Fibroblast of skin of back (primary cell): ENCODE measurements at places on chromosomes 1 and 21.

- DNase-seq: no peak
These were observed 48.5 kb upstream of the ZNF644 start for GRCh38 chr1:91070298-91070697.

GRCh38 chr1:210792250-210793102, 341.5 kb downstream of the KCNH1 start:
- DNase-seq: peak; percentile 92

GRCh38 chr1:82690411-82690810, 889.7 kb downstream of the ADGRL2 start:
- DNase-seq: no peak

DNA sequence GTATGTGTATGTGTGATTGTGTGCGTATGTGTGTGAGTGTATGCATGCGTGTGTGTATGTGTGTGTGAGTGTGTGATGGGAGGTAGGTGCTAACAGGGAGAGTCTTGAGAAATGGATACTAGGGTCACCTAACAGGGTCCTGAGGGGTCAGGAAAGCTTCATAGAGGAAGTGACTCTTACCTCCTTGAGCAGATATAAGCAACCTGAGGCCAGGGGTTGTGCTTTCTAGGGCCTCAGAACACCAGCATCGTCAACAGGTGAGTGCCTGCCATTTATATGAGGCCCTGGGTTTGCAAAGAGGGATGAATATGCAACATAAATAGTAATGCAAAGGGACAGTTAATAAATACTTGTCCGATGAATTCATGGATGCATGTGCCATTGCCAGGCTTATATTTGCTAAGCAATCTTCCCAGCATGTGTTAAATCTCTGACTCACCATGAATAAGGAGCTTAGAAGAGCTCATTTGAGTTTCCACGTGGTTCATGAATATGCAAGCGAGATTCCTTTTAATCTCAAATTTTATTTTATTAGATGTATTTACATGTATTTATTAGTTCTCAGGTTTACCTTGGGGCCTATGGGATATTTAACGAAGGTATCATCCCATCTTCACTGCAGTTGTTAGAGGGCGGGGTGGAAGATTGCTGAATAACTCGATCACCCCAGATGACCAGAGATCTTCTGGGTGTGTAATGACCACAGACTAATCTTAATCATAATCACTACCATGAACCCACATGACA, 438.3 kb downstream of the CAMTA1 start:
- DNase-seq: peak; percentile 92

GRCh38 chr1:91742848-91743292, 143.1 kb downstream of the TGFBR3 start:
- DNase-seq: peak; percentile 21

- DNase-seq: no peak
These were observed 377.2 kb downstream of the SEC16B start for GRCh38 chr1:177592624-177593023.

DNA sequence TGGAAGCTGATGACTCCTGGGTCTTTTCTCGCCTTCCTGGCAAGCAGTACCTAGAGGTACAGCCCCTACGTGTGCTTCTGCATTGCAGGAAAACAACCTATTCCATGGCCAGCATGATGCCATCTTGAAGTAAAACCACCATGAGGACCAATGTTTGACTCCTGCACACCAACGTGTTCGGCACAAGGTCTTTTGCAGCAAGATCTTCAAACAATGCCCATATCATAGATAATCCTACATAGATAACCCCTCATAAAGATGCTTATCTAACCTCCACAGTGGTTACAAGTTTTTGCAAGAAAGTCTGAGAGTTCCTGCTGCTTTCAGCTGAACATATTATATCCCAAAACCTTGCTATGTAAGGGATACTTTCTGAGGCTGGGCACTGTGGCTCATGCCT, 141.1 kb upstream of the MAP1LC3C start:
- DNase-seq: no peak

DNA sequence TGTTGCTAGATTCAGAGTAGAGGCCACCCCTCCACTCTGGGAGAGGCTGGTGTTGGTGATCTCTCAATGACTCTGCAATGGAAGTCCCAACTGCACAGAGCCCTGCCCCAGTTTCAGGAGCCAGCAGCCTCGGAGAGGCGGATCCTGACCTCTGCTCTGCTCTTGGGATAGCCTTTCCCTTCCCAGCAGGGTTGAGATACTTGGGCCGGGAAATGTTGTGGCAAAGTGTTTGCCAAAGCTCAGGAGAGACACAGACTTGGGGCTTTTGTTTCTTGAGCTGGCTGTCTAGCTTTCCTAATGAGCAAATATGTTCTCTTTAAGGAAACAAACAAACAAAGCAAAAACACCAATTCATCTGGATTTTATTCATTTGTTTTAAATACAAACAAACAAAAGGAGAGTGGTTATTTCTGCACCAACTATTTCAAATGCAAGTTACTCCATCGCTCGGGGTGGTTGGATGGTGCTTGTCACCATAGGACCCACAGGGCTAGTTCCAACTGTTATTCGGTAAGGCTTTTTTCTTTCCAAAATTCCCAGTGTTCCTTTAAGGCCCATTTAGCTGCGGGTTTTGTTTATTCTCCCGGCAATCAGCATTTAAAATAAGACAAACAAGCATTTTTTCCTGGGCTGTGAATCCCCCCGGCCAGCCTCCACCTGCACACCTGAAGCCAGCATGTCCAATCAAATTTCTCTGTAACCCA, 193.9 kb upstream of the LMO4 start:
- DNase-seq: no peak

- DNase-seq: peak; percentile 26
These were observed 26.9 kb downstream of the WDR26 start for GRCh38 chr1:224407571-224408293.

GRCh38 chr1:204758601-204759000, 73.1 kb upstream of the LRRN2 start:
- no peak for DNase-seq

DNA sequence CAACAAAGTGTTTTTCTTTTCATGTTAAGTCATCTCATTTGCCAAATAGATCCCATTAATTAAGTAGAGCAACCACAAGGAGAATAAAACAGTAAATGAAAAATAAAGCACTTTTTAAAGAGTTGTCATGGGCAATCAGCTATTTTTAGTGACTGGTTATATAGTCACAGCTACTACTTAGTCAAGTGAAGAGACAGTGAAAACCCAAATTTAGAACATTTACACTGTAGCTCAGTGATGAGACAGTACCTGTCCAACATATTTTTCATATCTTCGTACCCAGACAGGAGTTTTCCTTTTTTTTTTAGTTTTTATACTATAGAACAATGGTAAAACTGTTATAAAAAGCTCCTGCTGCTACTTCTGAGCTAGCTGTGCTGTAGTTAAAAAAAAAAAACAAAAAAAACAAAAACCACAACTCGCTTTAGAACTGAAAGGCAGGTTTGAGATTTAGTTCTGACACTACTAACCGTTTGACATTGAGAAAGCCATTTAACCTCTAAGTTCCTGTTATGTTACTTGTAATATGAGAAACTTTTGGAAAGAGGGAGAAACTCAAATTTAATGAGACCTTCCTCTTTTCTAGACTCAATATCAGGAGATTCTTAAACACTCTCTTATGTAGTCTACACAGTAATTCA, 777.5 kb downstream of the ADGRL2 start:
- DNase-seq: no peak

DNA sequence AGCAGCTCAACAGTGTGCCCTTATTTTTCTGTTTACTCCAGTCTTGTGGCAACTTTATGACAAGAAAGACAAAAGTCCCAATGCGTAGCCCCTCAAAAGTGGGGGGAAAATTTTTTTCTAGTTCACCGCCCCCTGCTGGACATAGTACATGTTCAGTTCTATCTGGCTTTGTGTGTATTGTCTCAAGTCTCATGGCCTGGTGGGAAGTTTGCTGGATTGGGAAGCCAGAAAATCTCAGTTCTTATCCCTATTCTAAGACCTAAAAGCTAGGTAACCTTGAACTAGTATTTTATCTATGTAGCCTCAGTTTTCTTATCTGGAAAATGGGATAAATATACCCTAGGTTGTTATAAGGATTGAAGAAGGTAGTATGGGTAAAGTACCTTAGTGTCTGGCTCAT, 55.8 kb upstream of the LDLRAP1 start:
- no peak for DNase-seq

DNA sequence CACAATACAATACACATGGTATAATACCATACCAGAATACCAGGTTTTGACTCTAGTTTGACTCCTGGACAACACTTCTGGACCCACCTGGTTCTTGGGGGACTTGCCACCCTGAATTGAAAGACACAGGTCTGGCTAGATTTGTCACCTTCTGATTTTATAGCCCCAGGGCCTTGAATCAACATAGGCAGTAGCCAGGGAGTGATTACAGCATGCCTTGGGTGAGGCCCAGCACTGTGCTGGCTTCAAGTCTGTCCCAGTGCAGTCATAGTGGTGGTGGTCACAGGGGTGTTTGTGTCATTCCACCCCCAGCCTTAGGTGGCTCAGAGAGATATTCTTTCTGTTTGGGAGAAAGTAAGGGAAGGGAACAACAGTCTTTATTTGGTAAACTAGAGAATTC, 23.3 kb upstream of the SNX7 start:
- DNase-seq: no peak

DNA sequence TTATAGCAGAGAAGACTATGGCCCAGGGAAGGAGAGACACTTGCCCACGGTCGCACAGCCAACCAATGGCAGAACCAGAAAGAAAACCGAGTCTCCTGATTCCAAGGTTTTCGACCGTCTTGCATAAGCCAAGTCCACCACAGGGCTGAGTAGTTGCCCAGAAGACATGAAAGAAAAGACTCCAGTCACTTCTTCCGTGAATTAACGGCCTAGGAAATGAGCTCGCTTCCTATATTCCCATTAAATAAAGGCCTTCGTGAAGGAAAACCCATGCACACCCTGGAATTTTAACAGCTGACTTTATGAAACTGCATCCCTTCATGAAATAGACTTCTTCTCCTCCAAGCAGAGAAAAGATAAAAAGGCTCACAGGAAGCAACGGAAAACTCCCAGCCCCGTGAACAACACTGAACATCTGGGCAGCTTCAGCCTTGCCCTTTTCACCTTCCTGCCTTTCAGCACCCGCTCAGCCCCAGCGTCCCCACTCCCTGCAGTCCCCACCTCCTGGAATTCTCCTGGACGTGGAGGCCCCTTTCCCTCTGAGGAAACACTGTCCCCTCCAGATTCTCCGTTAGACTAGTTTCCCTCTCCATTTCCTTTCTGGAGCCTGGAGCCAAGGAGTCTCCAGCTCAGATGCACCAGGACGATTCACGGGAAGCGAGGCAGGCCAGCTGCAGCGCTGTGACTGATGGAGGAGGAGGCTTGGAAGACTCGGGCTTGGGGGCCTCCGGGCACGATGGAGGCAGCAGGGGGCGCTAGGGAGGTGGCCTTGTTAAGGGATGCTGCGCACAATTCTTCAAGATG, 2.7 kb upstream of the MYOC start:
- DNase-seq: peak; percentile 46

DNA sequence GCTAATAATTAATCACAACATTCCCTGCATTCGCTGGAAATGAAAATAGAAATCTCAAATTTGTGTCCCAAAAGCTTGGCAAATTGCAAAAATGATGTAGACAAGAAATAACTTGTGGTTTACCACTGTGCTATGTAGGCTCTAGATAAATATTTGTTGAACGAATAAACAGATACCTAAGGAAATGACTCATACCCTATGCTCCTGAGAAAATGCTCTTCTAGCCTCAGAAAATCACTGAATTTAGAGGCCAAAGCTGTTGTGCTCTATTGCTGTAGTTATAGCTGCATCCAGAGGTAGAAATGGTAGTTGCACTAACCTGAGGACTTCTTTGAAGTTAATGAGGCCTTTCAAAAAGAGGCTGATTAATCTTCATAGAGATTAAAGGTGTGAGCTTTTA, 142.0 kb upstream of the ZNHIT6 start:
- peak; percentile 92 for DNase-seq

- DNase-seq: no peak
These were observed 16.2 kb downstream of the FOXO6 start for GRCh38 chr1:41377397-41377796.

- no peak for DNase-seq
These were observed 89.8 kb upstream of the NR5A2 start for GRCh38 chr1:199937661-199938060.

DNA sequence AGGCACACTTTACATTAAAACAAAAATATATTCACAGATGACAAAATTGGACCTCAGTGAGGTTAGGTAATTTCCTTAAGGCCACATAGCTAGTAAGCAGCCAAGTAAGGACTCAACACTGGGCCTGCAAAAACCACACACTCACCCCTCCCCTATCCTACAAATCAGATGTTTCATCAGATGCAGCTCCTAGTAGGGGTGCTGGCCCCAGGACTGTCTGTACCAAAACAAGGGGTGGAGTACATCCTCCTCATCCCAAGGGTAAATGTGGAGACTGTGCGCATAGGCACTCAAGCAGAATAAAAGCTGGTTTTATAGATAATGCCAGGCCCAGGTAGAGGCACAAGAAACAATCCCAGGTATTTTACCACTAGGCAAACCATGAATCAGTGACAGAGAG, 25.7 kb downstream of the URB1 start:
- no peak for DNase-seq

- peak; percentile 48 for DNase-seq
These were observed 71.0 kb downstream of the SH3GLB1 start for GRCh38 chr1:86775395-86775794.
